ENCODE measurements at places on chromosomes 6 and 20.

DNA sequence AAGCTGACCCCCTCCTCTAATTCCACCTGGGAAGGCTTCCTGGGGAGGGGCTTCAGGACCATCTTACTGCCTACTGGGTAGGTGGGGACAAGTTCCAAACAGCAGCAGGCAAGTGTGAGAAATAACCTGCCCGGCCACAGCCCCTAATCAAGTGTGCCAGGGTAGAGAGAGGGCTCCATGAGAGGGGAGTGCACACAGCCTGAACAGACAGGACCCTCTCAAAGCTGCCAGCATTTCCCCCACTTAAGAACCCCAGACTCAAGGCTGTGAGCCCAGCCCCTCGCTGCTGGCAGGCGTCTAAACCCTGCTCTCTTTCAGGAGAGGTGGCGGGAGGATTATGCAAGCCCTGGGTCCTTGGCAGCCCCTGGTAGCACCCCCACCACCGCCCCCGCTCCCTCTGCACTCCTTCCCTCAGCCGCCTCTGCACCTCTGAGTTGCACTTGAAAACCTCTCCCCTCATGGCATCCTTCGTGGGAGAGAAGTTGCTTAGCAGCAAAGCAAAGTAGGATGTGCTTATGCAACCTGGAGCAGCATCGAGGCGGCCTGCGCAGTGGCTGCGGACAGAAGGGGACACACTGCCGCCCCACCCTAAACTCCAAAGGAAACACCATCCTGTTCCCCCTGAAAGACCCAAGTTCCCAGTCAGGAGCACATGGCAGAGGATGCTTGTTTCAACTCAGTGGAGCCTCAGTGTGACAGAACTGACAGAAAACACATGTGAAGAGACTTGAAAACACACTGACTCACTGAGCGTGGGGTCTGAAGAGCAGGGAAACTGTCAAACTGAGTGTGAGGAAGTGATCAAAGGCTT is 10.5 kb downstream of the DDRGK1 start:
- DNase-seq, result no peak

DNA sequence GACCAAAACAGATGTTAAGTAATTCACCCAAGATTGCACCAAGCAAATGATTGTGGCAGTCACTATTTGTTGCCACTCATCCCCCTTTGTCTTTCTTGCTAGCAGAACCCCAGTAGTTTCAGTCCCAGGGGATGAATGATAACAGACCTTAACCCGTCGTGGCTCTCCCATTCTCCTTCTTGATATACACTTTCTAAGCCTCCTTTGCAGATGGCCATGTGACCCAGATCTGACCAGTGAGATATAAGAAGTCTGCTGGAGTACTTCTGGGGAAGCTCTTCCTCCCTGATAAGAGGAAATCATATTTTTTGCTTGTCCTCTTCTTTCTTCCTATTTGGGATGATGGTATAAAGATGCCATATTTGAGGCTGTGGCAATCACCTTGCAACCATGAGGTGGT is 9.6 kb upstream of the SH3BGRL2 start:
- DNase-seq, result no peak

DNA sequence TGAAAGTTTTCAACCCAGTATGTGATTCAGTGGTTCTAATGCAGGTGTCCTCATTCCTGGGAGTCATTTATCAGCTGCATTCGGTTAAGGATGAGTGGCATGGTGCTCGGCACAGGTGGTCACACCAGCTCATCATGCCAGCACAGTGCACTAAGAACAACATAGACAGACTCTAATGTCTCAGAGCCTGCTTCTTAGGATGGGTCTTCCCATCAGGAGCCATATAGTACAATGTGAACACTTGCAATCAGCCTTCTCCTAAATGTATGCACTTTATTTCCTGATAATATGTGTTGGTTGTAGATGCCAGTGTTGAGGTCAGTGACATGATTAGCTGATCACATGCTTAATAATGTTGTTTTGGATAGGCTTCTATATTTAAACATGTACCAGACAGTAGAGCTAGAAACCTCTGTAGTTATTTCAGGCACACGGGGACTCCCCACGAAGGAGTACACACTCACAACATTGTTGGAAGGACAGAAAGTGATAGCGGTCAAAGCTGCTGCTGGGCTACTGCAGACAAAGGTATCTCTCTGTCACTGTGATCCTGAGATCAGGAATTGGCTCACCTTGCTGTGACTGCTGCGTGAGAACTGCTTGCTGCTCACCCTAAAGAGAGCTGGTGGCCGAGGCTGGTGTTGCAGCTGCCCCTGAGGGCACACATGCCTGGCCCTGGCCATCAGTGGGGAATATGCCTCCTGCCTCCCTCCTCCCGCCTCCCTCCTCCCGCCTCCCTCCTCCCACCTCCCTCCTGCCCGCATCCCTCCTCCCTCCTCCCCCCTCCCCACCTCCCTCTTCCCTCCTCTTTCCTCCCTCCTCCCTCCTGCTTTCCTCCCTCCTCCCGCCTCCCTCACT is 195.4 kb downstream of the SMOC2 start:
- DNase-seq, result no peak

- no peak for DNase-seq
Measured at GRCh38 chr6:18209539-18210197, 54.4 kb downstream of the KDM1B start.

- DNase-seq, result no peak
Measured at GRCh38 chr6:30515106-30515505, 25.8 kb downstream of the HLA-E start.

DNA sequence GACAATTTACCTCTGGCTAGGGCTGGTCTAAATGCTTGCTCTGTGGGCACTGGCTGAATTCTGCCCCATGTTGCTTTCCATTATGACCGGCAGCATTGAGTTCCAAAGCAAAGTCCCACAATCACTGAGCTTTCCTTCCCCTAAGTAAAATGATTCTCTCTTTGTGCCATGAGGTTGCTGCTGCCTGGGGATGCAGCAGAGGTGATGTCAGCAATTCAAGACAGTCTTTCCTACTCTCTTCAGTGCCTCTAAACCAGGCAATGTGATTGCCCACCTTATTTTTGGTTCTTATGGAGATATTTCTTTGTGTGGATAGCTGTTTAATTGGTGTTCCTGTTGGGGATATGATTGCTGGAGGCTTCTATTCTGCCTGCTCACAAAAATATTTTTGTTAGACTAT is 1043.9 kb upstream of the EPHA7 start:
- no peak for DNase-seq

GRCh38 chr6:87174078-87174579 is 18.8 kb downstream of the ZNF292 start:
- DNase-seq, result no peak

DNA sequence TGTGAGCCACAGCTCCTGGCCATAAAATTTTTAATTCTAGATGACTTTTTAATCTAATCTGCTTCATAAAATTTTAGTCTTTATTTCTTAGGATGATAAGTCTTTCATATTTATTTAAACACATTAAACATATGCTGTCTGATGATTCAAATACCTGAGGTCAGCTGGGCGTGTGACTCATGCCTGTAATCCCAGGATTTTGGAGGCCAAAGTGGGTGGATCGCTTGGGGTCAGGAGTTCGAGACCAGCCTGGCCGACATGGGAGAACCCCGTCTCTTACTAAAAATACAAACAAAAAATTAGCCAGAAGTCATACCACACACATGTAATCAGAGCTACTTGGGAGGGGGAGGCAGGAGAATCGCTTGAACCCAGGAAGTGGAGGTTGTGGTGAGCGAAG is 53.1 kb downstream of the RBM24 start:
- no peak for DNase-seq

DNA sequence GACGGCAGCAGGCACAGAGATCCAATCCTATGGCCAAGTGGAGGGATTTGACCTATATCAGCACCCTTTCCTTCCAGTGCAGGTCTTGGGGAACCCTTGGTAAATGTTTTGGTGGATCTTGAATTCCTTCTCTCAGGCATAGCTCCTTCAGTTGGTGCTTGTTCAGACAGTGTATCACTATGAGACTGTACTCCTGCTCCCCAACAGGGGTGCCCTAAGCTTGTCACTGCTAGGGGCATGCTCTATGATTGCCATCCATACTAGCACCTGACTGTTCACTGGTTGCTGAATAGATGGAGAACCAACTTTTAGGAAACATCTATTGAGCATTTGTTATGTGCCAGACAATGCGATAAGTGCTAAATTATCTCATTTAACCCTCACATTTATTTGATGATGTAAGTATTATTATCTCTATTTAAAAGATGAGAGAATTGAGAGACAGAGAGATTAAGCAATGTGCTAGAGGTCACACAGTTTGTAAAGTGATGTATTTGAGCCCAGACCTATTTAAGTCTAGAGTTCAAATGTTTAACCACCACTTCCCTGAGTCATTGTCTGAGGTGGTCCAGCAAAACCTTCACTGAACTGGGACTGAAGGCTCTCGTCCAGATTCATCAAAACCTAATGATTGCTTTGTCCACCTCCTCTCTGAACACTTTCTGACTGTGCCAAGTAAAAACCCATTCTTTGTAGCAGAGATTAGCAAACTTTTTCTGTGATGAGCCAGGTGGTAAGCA is 34.3 kb downstream of the ADGRF1 start:
- DNase-seq, result no peak

Data from germinal center (tissue), 1 donor.